Activated CD8-positive, alpha-beta memory T cell treated with anti-CD3 and anti-CD28 coated beads, Interleukin-2, amount 10 ng/mL, durations not matched to agents 7 days and 5 days (primary cell): ENCODE measurements at places on chromosomes 5 and 9.

DNA sequence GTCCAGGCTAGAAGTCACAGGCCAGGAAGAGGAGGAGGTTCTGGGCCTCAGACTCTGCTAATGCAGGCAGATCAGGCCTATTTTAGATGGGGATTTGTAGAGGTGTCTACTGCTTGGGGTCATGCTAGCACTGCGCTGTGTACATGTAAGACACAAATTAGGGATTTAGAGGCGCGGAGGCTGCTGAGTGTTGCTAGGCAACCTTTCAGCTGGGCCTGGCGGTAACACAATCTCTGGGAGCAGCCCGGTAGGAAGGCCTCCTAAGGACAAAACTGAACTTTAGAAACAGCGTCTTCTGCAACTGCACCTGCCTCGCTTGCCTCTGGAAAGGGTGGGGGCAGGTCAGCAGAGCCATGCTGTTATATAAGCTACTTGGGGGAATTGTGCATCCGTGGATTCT lies 147.9 kb downstream of the MACROH2A1 start:
- DNase-seq: peak; percentile 33

DNA sequence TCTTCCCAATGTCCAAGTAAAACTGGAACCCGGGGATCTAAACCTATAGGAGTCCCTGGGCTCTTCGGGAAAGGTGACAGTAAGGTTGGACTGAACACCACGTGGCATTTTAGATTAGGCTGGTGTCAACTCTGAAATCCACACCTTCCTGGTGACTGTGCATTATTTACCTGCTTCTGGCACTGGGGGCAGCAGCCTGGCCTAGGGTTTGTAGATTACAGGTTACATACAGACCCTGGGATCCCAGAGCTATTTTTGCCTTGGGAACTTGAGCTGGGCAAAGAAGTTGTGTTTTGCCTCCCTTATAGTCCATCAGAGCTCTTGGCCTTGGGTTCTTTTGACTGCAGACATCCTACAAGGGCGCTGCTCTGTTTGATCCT lies 173.2 kb downstream of the DAB2IP start:
- DNase-seq: no peak

GRCh38 chr5:79745255-79745654 lies 55.6 kb downstream of the CMYA5 start:
- DNase-seq: no peak

DNA sequence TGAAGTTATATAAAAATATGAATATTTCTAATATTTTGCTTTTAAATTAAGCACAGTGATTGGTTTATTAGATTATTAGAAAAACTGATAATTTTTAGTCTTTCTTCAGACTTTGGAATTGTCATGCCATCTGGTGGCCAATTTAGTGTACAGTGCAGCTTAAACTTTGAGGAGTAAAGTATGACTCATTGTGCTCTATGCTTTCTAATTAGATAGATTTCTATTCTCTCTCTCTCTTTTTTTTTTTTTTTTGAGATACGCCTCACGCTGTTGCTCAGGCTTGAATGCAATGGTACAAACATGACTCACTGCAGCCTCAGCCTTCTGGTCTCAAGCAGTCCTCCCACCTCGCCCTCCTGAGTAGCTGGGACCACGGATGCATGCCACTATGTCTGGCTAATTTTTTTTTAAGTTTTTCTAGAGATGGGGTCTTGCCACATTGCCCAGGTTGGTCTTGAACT lies 42.1 kb upstream of the GPR21 start:
- DNase-seq: peak; percentile 51

DNA sequence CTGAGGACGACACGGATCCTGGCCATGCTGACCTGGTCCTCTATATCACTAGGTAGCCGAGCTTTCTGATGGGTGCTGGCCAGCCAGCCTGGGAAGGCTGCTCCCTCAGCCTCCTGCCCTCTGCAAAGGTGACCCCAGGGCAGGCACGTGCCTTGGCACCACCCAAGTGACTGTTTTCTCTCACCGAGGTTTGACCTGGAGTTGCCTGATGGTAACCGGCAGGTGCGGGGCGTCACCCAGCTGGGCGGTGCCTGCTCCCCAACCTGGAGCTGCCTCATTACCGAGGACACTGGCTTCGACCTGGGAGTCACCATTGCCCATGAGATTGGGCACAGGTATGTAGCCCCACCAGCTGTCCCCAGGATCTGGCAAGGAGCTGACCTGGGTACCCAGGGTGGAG lies 3.8 kb downstream of the ADAMTS13 start:
- DNase-seq: no peak

GRCh38 chr9:71744754-71745521 lies 23.4 kb downstream of the CEMIP2 start:
- DNase-seq: no peak

DNA sequence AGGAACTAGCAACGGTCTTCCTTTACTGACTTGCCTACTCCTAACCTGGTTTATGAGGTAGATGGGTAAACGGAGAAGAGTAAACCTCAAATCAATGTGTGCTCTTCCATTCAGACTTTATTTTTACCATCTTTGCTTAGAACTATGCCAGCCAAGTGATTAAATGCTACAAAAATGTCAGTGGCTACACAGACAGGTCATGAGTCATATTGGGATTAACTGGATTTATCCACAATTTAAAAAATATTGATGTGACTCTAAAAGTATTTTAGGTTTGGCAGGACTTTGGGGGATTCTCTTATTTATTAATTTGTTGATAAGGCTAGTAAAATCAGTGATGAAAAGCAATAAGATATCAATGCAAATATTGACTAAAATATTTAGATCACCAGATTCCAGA lies 275.0 kb downstream of the PLK2 start:
- DNase-seq: no peak

DNA sequence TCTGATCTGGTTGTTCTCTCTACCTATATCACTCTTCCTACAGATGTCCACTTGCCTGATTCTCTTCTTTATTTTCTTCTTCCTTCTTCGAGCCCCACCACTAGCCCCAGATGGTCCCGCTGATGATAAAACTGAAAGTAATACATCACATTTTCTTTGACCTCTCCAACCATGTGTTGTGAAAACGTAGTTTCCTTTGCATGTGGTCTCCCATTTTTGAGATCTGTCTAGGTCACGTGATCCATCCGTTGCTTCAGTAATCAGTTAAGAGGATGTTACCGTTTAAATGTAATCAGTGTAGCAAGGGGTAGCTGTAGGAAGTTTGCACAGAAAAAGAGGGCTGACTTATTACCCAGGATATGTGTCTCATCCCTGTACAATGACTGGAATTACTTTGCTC lies 426.3 kb upstream of the TLE4 start:
- DNase-seq: no peak

DNA sequence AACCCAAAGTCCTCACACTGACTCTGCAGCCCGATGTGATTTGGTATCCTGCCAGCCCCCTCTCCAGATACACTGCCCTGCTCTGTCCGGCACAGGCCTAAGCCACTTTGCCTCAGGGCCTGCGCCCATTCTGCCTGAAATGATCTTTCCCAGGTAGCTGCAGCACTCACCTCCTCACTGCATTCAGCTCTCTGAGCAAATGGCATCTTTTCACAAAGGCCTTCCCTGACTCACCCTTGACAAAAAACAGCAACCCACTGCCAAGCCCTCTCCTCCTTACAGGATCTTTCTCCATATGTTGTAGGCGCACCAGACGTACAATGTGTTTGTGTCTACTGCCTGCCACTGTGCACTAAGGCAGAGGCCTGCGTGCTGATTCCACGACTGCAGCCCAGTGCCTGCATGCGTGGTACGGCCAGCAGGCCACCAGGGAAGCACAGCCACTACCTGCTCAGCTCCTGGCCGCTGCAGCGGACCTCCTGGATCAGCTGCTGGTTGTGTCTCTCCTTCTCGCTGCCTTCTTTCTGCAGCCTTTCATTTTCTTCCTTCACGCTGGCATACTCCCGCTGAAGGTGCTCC lies 171.2 kb downstream of the CDK5RAP2 start:
- DNase-seq: no peak

- no peak for DNase-seq
Measured at GRCh38 chr5:33631139-33631538, 190.4 kb downstream of the TARS1 start.

DNA sequence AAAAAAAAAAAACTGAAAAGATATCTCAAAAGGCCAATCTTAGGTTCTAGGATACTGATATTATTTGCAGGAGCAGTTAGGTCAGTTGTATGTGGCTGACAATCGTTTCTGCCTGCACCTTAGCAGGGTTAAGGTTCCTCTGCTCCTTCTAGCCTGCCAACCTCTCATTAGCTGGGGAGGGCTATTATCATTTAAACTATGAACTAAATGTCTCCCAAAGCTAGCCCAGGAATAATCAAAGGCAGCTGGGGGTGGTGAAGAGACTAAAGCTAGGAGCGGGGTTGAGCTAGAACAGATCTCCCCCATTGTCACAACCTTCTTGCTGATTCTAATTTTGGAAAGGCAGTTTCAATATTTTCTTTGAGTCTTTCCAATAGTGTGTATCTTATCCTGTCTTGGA lies 99.9 kb downstream of the ICE1 start:
- DNase-seq: no peak

GRCh38 chr9:118613996-118614395 lies 755.2 kb downstream of the BRINP1 start:
- DNase-seq: no peak

DNA sequence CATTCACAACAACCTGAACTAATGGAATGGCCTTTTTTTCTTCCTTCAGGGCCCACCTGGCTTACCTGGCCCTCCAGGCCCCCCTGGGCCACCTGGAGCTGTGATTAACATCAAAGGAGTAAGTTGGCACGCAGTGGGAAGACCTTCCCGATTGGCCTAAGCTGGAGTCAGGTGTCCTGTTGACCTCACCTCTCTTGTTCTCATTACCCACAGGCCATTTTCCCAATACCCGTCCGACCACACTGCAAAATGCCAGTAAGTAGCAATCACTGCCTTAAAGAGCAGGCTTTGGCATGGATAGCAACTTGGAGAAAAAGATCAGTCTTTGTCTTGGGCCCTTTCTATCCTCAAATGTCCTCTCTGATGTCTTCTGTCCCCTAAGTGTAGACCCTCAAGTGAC lies 55.3 kb upstream of the TGFBR1 start:
- DNase-seq: no peak

- DNase-seq: no peak
Measured at GRCh38 chr9:106632621-106633020, 230.3 kb upstream of the ZNF462 start.

DNA sequence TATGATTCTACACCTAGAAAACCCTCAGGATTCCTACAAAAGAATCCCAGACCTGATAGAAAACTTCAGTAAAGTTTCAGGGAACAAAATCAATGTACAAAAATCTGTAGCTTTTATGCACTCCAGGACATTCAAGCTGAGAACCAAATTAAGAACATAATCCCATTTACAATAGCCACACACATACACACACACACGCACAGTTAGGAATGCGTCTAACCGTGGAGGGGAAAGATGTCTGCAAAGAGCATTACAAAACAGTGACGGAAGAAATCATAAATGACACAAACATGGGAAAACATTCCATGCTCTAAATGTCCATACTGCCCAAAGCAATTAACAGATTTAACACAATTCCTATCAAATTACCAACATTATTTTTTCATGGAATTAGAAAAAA lies 51.4 kb upstream of the CAST start:
- no peak for DNase-seq

DNA sequence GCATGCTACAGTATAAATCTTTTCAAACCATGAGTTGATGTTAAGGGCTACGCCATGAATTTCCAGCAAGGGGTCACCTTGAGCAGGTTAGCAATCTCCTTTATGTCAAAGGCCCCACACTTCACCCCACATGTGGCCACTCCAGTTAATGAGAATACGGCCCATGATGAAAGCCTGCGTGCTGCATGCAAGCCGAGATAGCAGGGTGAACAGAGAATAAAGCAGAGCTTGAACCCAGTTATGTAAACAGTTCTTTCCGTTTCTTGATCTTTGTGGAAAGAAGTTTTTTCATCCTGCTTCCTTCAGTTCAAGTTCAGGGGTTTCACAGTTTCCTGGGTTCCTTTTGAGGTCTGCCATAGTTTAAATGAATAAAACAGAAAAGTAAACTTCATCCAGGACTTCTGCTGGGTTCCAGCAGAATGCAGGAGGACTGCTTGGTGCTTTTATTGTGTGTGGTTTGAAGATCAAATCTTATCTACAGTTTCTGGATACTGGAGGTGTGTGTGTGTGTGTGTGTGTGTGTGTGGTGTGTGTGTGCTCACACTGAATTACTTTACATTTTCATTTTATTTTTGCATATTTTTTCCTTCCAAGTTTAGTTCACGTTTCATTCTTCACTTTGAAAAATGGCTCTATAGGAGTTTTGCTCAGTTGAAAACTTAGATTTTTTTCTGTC lies 87.1 kb downstream of the HMHB1 start:
- no peak for DNase-seq

- no peak for DNase-seq
Measured at GRCh38 chr5:1419476-1420210, 25.6 kb downstream of the SLC6A3 start.

GRCh38 chr5:62143268-62144229 lies 162.5 kb upstream of the KIF2A start:
- no peak for DNase-seq

DNA sequence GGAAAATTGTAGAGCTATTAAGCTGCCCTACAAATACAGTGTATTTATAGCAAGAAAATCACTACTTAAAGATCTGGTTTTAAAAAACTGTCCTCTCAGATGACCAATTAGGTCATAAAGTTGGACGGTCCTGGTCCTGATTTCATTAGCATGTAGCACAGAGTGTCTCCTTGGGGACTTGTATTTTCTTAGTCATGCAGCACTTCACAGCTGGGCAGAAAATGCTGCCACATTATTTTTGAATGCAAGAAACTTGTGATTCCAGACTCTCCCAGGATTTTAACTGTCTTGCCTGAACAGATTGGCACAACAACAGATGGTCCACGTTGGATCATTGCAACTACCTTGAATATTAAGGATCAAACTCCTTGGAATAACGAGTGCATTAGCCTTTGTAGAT lies 348.1 kb upstream of the SGCD start:
- no peak for DNase-seq

DNA sequence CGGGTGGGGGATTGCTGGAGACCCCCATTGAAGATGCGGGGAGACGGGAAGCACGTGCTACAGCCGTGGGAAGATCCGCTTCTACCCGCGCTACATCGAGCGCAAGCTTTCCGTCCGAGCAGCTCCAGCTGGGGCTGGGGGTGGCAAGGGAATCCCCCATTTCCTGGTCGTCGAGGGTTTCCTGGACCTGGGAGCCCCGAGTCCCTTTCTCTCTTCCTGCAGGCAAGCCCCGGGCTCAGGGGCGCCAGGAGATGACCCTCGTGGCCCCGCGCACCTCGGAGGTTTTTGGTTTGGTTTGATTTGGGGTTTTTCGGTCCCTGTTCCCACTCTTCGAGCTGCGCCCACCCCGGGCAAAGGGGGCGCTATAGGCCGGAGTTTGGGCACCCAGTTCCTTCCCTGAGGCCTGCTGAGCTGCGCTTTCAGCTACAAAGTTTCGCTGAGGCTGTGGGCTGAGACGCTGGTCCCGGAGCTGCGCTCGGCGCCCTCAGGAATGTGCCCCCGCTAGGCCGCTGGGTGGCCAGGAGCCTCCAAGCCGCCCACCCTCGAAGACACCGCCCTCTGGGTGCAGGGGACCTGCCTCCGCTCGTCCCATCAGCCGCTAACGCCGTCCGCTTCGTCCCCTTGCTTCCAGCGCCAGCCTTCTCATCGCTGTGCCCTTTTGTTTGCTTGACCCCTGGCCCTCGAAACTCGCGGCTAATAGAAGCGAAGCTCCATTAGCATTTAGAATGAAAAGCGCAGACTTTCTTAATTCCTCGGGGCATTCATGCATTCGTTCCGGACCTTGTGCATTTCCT lies 2.9 kb downstream of the NR4A3 start:
- DNase-seq: peak; percentile 85
